ENCODE measurements at places on chromosomes 12 and 14. TPM values are rescaled to one million over a fixed set of nuclear protein-coding genes. Genes with fewer than 3 reads are reported as not detected.

GRCh38 chr12:55658635-55659391 lies 22.1 kb downstream of the OR10P1 start:
- no peaks in the 10 kb centered on the region for H3K36me3 ChIP-seq
- no peak overlapping the region for H3K4me3 ChIP-seq
- no peak for DNase-seq
- peaks cover 15% of the 10 kb centered on the region for H3K4me1 ChIP-seq
- peak overlapping the region; percentile 52 for H3K27ac ChIP-seq
- no peaks in the 10 kb centered on the region for H3K27me3 ChIP-seq

GRCh38 chr12:24798335-24798734 lies 150.6 kb downstream of the BCAT1 start:
- H3K36me3 ChIP-seq = no peaks in the 10 kb centered on the region
- DNase-seq = no peak
- no peaks in the 10 kb centered on the region for H3K27me3 ChIP-seq
- no peaks in the 10 kb centered on the region for H3K4me1 ChIP-seq
- H3K4me3 ChIP-seq = no peak overlapping the region

GRCh38 chr14:24948261-24948847 lies 101.6 kb downstream of the STXBP6 start:
- no peaks in the 10 kb centered on the region for H3K4me1 ChIP-seq
- no peaks in the 10 kb centered on the region for H3K36me3 ChIP-seq
- H3K27me3 ChIP-seq = no peaks in the 10 kb centered on the region
- H3K4me3 ChIP-seq = no peak overlapping the region

Gene GMPR2
- 42.2 TPM for total RNA-seq

Gene ATN1
- 63.4 TPM for total RNA-seq

Gene PZP
- total RNA-seq = 6.5 TPM

GRCh38 chr12:115660211-115660805 lies 617.2 kb downstream of the MED13L start:
- H3K4me1 ChIP-seq = peaks cover 9% of the 10 kb centered on the region
- DNase-seq = peak; percentile 30
- H3K36me3 ChIP-seq = no peaks in the 10 kb centered on the region
- H3K27ac ChIP-seq = no peak overlapping the region

- no peak overlapping the region for H3K27ac ChIP-seq
- H3K4me3 ChIP-seq = no peak overlapping the region
- no peaks in the 10 kb centered on the region for H3K27me3 ChIP-seq
- H3K4me1 ChIP-seq = peaks cover 4% of the 10 kb centered on the region
- H3K36me3 ChIP-seq = no peaks in the 10 kb centered on the region
- DNase-seq = no peak
Observed at GRCh38 chr12:63912651-63913050, 68.2 kb downstream of the SRGAP1 start.

Gene ART4
- 0.16 TPM for total RNA-seq

Gene RARG
- 12.1 TPM for total RNA-seq

DNA sequence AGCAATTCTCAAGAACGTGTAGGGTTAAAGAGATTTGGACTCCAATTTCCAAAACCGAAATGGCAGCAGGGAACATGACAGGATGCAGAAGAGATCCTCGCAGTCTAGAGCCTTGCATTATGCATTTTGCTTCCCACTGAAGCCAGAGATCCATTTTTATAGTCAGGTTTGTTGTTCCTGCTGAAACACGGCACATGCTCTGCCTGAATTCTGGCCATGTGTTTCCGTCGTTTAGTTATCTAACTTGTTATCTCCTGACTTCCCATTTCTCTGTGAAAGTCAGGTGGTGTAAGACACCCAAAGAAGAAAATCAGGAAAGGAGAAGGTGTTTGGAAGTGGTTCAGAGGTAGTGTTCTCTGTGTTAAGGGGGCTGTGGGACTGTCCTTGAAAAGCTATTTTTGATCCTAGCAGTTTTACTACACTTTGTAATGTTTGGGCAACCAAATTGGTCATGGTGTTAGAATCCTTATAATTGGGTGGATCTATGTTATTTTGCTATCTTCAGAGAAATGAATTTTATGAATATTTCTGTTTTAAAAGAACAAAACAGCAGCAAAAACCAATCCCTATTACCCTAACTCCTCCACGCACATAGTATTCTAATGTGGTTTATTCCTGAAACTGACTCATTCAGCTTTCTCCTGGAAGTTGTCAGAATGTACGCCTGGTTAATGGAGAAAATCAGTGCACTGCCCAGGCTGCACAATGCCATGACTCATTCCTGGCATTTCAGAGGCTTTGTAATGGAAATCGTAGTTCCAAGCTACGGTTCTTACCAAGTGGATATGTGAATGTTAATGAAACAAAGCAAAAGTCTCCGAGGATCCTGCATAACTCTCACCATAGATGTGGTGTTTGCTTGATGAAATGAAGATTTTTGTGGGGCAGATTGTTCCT lies 110.1 kb downstream of the SAMD4A start:
- peak overlapping the region; percentile 77 for H3K27ac ChIP-seq
- H3K36me3 ChIP-seq = no peaks in the 10 kb centered on the region
- H3K27me3 ChIP-seq = no peaks in the 10 kb centered on the region

DNA sequence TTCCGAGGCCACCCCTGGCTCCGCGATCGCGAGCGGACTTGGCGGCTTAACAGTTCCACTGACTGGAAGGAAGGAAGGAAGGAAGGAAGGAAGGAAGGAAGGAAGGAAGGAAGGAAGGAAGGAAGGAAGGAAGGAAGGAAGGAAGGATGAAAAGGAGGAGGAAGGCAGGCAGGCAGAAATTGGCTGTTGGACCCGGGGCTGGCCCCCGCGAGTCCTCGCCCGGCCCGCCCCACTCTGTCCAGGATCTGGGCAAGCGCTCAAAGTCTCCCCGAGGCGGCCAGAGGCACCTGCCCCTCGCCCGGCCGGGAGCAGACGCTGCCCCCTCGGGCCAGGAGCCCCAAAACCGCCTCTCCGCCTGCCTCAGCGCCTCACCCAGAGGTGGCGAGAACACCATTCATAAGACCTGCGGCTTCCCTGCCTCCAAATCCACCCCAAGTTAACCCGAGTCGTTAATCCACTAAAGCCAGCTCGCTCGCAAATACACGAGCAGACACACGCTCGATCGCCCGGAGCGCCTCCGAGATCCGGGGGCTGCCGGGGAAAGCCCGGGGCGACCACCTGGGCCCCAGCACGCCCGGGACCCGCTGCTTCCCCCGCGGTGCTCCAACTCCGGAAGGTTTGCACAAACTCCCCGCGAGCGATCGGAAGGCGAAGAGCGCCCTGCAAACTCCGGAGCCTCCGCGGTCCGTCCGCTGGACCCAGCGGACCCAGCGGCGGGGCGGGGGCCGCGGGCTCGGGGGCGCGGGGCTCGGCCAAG lies 844 bp downstream of the DPF3 start:
- no peaks in the 10 kb centered on the region for H3K27me3 ChIP-seq
- H3K4me3 ChIP-seq = peak overlapping the region; percentile 59
- peak; percentile 45 for DNase-seq
- peak overlapping the region; percentile 8 for H3K27ac ChIP-seq

Gene SERPINA9
- not detected for total RNA-seq

GRCh38 chr14:24783791-24784190 lies 149.8 kb upstream of the GZMB start:
- H3K4me1 ChIP-seq = no peaks in the 10 kb centered on the region
- H3K36me3 ChIP-seq = no peaks in the 10 kb centered on the region

Gene TAS2R19
- 9.3 TPM for total RNA-seq

Gene TPPP2
- 94.3 TPM for total RNA-seq

DNA sequence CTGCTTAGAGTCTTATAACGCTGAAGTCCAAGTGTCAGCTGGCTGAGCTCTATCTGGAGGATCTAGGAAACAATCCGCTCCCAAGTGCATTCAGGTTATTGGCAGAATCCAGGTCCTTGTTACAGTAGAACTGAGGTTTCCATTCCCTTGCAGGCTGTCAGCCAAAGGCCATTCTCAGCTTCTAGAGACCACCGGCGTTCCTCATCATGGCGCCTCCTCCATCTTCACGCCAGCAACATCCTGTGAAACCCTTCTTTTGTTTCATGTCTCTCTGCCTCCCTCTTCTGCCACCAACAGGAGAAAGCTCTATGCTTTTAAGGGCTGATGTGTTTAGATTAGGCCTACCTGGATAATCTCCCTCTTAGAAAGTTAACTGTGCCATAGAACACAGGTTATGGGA lies 133.0 kb upstream of the RASSF8 start:
- H3K4me1 ChIP-seq = peaks cover 16% of the 10 kb centered on the region
- H3K27me3 ChIP-seq = no peaks in the 10 kb centered on the region
- H3K4me3 ChIP-seq = no peak overlapping the region
- DNase-seq = no peak
- peak overlapping the region; percentile 7 for H3K27ac ChIP-seq

Gene SLC2A14
- 51.5 TPM for total RNA-seq

Gene KCNH3
- total RNA-seq = 4.5 TPM

DNA sequence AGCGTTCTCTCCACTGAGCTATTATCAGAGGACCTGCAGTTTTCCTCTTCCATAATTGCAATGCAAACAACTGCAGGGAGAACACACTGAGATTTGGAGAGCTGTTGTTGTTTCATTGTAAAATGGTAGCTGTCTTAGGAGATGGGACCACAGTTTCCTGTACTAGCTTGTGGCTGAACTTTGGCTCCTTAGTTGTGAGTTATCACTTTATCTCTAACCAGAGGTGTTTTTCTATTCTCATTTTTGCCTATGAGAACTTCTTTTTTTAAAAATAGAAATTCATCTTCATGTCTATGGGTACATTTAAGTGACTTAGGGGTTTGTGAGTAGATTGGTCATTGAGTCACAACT lies 216.5 kb downstream of the SLC38A4 start:
- no peak overlapping the region for H3K4me3 ChIP-seq
- H3K36me3 ChIP-seq = no peaks in the 10 kb centered on the region
- no peak for DNase-seq

GRCh38 chr12:91620992-91621391 lies 438.4 kb upstream of the DCN start:
- no peak for DNase-seq
- no peaks in the 10 kb centered on the region for H3K4me1 ChIP-seq
- H3K27ac ChIP-seq = no peak overlapping the region
- H3K4me3 ChIP-seq = no peak overlapping the region

Gene IGF1
- 50.9 TPM for total RNA-seq

DNA sequence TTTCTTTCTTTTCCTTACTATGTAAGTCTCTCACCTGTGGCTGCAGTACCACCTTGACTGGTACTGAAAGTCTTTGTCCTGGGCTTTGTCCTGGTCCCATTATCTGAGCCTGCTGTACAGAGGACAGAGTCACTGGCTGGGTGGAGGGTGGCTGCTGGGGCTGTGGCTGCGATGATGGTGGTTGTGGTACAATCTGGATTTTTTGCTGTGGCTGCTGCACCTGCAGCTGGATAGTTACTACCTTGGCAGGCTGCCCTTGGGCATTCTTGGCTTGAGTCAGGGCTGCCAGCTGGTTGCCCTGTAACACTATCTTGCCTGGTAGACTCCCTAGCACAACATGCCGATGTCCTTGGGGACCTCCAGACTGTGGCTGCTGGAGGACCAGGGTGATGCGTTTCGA lies 27.0 kb downstream of the CHD8 start:
- H3K36me3 ChIP-seq = no peaks in the 10 kb centered on the region
- no peaks in the 10 kb centered on the region for H3K27me3 ChIP-seq
- DNase-seq = peak; percentile 58
- no peak overlapping the region for H3K4me3 ChIP-seq

GRCh38 chr12:30878024-30878423 lies 48.5 kb upstream of the TSPAN11 start:
- H3K27me3 ChIP-seq = no peaks in the 10 kb centered on the region
- H3K36me3 ChIP-seq = no peaks in the 10 kb centered on the region
- H3K4me1 ChIP-seq = no peaks in the 10 kb centered on the region
- H3K27ac ChIP-seq = no peak overlapping the region
- no peak for DNase-seq
- H3K4me3 ChIP-seq = no peak overlapping the region

DNA sequence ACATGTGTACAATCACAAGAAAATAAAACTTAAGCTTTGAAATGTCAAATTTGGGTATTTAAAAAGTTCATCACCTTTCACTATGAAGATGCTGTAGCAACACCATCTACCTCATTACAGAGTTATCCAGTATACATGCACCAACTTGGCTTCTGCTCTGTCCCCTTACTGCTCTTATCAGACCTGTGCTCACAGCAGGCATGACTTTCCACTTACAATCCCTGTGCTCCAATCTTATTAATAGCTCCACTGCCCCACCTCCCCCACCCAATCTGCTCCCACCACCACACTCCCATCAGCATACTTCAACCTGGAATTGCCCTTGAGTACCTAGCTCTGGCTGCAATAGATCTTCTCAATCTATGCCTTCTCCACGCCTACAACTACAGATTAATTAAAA lies 13.3 kb downstream of the GALC start:
- DNase-seq = no peak
- no peak overlapping the region for H3K27ac ChIP-seq
- no peaks in the 10 kb centered on the region for H3K36me3 ChIP-seq
- H3K4me3 ChIP-seq = no peak overlapping the region
- no peaks in the 10 kb centered on the region for H3K27me3 ChIP-seq

DNA sequence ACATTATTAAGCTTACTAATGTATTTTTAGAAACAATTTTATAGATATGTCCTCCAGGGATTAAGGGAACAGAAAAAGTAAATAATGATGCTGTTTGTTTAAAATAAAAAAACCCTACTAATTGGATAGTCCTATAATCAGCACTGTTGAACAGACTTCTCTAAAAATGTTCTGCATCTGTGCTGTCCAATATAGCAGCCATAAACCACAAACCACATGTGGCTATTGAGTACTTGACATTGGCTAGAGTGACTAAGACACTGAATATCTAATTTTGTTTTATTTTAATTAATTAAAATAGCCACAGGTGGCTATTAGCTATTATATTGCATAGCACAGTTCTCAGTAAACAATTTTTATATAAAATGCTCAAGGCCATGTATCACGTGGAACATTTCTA lies 210.4 kb downstream of the DPY19L2 start:
- no peak overlapping the region for H3K4me3 ChIP-seq
- H3K4me1 ChIP-seq = no peaks in the 10 kb centered on the region
- no peak overlapping the region for H3K27ac ChIP-seq
- H3K36me3 ChIP-seq = no peaks in the 10 kb centered on the region
- H3K27me3 ChIP-seq = no peaks in the 10 kb centered on the region

DNA sequence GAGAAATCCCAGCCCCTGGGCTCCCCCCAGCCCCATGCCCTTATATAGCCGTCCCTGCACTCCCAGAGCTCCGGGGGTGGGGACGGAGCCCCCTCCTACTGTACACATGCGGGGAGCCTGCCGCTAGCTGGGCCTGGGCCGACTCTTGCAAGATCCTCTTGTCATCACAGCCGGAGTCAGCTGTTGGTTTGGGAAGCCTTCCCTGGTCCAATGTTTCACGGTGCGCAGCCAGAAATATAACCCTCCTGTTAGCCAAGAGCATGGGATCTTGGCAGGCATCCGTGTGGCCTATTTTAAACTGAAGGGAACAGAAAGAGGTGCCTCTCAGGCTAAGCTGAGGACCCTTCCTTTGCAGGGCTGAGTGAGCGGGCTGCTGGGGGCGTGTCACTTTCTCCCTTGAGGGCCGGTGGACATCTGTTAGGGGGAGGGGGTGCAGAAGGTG lies 175.3 kb downstream of the TSPAN9 start:
- H3K36me3 ChIP-seq = no peaks in the 10 kb centered on the region
- DNase-seq = peak; percentile 90
- H3K4me3 ChIP-seq = no peak overlapping the region
- H3K27ac ChIP-seq = no peak overlapping the region

Gene CLEC1B
- 0.63 TPM for total RNA-seq
